MM.1S (cell line): ENCODE measurements at places on chromosomes 1 and 21.

DNA sequence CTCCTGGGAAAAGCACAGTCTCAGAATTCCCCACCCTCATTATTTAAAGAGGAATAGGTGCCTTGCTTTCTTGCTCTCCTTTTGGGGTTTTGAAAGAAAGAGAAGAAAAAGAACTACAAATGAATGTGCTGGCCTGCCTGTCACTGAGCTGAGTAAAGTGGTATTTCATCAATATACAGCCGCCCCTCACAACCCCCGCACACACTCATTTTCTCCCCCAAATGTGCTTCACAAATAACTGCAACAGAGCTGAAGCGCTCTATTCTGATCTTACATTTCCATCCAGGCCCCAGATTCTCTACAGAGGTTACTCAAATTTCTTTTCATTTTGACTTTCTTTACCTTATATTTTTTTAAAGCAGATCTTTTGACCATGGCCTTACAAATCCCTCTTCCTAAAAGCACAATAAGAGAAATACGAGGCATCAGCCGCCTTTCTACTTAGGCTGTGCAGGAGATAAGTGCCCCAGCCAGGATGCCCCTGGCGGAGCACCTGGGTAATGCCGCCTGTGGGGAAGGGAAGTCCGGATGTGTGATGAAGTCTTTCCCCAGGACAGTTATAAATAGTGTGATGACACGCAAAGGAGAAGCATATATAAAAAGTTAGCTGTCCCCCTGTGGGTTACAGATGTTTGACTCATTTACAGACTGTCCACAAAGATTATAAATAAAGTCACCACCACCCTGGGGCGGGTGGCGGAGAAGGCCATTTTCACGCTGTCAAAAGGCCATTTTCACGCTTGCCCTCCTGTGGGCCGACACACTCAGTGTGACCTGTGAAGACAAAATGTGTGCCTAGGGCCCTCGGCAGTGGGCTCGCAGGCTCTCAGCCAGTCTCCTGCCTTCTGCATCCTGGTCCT is 6.5 kb downstream of the KCNN3 start:
- no peak for DNase-seq

GRCh38 chr1:156897078-156897825 is 3.7 kb downstream of the PEAR1 start:
- DNase-seq, result no peak

DNA sequence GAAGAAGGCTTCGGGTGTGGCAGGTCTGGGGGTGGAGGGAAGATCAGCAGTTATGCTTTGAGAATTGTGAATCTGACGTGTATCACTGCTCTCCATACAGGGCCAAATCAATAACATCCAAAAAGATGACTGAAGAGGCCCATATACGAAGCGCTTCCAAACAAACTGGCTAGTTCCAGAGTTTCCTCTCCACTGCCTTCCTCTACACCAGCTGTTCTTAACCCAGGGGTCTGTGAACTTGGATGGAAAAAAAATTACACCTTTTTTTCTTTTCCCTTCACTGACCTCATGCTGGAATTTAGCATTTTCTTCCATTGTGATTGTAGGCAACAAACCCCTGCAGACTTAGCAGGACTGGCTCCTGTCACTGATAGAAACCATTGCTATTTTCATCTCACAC is 77.1 kb upstream of the NBL1 start:
- DNase-seq, result no peak

- no peak for DNase-seq
Observed at GRCh38 chr1:215321802-215322201, 239.3 kb downstream of the KCNK2 start.

GRCh38 chr1:38558055-38558454 is 301.5 kb downstream of the RRAGC start:
- DNase-seq, result no peak

- no peak for DNase-seq
Observed at GRCh38 chr21:27371975-27372331, 405.1 kb upstream of the ADAMTS5 start.

GRCh38 chr1:8118031-8118451 is 91.9 kb upstream of the ERRFI1 start:
- no peak for DNase-seq

GRCh38 chr1:225999912-226000337 is 782 bp upstream of the SDE2 start:
- DNase-seq, result peak; percentile 60

GRCh38 chr1:31324093-31324492 is 27.3 kb downstream of the ZCCHC17 start:
- DNase-seq, result no peak

GRCh38 chr1:112981426-112981825 is 25.4 kb upstream of the SLC16A1 start:
- DNase-seq, result no peak
